ENCODE measurements at places on chromosomes 6 and 20.

DNA sequence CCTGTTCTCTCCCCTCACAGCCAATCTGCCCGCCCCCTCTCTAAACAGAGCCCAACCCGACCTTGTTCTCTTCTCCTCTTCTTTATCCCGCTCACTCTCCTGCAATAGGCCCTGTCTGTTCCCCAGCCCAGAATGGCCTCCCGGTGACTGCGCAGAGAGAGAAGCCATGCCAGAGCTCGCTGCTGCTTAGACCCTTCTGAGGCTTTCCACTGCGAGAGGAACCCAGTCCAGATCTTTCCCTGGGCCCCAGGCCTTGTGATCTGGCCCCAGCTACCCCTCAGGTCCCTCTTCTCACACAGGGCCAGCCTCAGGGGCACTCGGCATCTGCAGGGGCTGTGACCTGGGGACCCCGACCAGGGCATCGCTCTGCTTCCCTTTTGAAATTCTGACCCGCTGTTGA, 58.1 kb downstream of the TMEM242 start:
- no peak for DNase-seq

- no peak for DNase-seq
Measured at GRCh38 chr20:48684501-48685041, 143.2 kb downstream of the PREX1 start.

DNA sequence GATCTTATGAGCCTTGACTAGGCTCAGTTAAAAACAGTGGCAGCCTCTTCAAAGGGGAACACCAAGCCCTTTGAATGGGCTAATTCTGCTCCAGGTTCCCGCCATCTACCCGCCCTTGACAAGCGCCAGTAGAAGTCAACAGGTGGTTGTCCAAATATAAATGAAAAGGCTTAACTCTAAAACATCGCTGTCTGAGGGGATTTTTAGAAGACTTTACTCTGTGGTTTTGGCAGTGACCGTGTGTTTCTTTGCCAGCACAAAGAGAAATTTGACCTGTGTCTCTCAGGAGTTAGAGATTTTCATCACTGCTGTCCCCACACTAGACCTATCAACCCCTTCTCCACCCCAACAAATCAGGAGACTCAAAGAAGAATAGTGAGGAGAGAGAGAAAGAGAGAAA, 19.8 kb upstream of the SIM1 start:
- DNase-seq = no peak

- DNase-seq = no peak
Measured at GRCh38 chr20:278181-278580, 12.4 kb downstream of the C20orf96 start.

DNA sequence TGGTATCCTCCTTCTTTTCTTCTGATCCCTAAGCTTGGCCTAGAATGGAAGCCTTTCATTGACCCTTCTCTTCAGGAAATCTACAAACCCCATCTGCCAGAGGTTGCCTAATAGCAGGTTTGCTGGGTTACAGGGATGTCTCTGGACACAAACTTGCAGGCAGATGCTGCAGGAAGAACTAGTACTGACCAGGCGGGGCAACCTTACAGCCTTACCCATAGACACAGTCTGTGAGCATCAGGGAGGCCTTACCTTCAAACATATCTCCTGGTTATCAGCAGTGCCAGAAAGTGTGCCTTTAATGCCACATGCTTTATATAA, 2.6 kb downstream of the SCUBE3 start:
- DNase-seq = no peak

DNA sequence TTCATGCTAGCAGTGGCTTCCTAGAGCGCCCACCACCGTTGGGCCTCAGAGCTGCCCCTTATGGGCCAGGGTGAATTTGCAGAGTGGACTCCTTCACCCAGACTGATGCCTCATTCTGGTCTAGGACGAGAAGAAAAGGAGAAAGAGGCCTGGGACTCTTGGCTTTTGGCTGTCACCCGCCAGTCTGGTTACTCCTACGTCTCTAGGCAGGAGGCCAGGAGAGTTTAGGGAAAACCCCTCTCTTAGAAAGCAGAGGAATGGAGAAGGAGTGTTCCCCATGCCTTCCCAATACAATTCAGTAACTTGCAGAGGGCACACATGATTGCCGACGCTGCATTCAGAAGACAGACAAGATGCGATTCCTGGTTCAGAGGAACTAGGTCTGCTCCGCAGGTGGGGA, 70.1 kb downstream of the CDC5L start:
- DNase-seq = no peak

DNA sequence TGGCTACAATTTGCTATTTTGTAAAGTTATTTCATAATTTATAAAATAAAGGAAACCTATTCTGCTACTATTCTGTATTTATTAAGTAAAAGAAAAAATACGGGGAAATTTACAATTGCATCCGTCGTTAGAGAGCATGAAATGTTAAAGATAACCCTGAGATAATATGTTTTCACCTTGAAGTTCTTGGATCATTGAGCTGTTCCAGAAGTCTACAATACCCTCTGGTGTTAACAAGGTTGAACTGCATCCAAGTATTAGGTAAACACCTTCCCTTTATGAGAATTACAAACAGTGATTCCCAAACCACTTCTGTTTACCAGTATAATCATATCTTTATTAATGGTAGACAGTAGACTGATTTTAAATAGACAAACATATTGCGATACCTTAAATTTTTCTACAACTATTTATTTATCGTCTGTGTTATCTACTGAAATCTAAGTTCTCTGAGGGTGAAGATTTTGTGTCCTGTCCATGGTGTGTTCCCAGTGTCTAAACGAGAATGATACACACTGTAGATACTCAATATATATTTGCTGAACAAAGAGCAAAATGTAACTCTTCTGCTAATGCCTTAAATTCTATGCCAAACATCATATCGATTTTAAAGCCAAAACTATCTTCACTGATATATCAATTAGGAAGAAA, 28.2 kb downstream of the TBC1D32 start:
- no peak for DNase-seq

- no peak for DNase-seq
Measured at GRCh38 chr20:12902992-12903391, 105.8 kb upstream of the SPTLC3 start.

DNA sequence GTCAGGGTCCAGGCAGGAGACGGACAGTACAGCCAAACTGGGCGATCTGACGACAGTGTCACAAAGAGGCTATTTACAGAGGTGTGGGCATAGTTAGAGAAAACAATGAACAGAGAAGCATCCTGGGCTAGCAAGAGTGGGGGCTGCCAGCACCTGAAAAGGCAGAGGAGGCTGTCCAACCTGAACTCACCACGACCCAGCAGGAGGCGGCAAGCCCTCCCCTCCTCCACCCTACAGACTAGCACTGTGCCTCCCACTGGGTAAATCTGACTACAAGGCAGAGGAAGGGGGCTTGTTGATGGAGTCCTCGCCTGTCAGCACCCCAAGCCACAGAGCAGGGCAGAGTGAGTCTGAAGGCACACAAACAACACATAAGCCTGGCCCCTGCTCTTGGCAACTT, 52.8 kb upstream of the CDYL start:
- DNase-seq = no peak

DNA sequence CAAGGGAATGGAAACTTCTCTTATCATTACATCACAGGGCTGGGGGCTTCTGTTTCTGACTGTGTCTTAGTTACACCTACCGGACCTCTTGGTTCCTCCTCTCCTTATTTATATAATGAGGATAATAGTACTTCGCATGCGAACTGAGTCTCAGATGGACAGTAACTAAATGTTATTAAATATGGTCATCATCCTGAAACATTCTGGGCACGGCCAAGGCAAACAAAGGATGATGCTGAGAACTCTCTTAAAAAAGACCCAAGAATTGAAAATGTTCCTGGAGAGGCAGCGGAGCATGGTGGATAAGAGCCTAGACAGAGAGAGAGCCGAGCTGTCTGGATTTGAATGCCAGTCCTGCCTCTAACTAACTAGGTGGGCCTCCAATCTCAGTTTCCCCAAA, 119.8 kb upstream of the SASH1 start:
- DNase-seq = no peak

- DNase-seq = no peak
Measured at GRCh38 chr6:56093776-56094175, 153.6 kb downstream of the COL21A1 start.

GRCh38 chr20:62656197-62656918, 14.1 kb downstream of the SLCO4A1 start:
- no peak for DNase-seq

DNA sequence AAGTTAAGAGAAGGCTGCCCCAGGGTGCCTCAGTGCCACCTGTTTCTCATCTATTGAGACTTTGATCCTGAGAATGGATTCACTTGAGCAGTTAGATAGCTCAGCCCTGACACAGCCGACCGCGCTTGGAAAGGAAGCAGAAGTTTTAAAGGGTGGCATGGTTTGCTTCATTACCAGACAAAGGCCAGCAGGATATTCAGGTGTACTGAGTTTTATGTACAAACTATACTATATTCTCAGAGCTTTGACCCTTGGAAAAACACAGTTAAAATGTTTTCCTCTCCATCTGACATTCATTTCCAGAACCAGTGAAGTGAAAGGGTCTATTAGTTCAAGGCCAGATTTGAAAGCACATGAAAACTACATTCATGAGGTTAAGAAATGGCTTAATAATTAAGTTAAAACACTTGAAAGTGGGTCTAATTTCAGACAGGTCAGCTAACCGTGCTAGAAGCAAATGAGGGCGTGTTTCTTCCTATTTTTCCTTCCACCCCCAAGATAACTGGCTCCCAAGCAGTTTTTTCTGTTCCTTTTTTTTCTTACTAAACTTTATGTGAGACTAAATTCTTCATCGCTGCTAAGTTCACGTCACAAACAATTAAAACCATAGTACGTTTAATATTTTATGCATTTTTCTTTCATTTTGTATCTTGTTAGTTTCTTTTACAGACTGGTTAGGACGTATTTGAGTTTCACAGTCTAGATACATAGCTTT, 385.3 kb upstream of the SOX4 start:
- DNase-seq = no peak

DNA sequence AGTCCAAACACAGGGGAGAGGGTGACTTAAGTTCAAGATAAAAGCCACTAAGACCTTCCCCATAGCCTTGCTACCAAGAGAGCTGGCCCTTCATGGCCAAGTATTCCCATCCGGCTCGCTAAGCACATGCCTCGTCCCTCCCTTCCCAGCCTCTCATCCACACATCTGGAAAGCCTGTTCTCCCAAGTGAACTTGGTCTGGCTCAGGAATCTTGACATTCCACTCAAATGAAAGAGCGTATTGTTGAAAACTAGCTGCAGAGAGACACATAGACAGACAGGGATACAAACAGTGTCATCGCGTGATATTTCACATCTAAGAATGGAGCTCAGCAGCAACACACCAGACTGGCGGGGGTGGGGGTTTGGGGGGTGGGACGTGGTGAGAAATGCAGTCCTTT, 182.8 kb upstream of the FOXQ1 start:
- no peak for DNase-seq

DNA sequence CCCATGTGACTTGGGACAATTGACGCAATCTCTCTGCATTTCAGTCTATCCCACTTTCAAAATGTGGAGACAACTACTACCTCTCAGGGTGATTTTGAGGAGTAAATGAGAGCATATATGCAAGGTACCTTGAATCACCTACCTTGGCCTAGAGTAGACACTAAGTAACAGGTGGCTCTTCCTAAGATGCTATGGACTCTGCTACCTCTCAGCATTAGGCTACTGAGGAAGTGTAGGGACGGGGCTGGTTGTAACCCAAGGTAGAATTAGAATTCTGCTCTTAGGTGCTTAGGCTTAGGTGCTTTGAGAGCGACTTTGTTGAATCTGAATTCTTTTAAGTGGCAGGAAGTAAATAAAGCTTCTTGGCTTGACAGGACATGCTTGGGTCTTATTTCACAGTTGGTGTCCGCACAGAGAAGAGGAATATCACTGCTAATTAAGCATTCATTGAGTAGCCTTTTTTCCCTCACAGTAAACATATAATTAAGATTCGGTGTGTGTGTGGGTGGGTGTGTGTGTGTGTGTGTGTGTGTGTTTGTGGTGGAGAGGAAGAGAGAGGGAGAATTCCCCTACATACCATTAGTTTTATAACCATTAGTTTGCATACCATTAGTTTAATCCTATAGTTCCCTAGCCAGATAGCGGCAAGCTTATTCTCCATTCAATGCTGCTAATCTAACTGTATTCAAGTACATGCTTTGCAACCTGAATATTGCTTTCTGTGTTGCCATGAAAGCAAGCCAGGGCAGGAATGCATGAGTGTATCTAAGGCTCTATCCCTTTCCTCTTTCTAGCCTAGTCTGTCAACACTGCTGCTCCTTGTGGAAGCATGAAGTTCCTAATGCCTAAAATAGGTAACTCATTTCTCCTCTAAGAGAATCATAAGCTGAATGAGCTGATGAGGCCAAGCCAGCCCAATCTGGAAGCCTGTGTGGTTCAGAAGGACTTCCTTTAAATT, 112.5 kb downstream of the IPCEF1 start:
- DNase-seq = no peak

- DNase-seq = no peak
Measured at GRCh38 chr6:40586369-40587201, 579 bp downstream of the LRFN2 start.

GRCh38 chr6:16799279-16800193, 38.3 kb upstream of the ATXN1 start:
- no peak for DNase-seq

GRCh38 chr6:11155589-11155988, 44.1 kb upstream of the ERVFRD-1 start:
- DNase-seq = no peak

DNA sequence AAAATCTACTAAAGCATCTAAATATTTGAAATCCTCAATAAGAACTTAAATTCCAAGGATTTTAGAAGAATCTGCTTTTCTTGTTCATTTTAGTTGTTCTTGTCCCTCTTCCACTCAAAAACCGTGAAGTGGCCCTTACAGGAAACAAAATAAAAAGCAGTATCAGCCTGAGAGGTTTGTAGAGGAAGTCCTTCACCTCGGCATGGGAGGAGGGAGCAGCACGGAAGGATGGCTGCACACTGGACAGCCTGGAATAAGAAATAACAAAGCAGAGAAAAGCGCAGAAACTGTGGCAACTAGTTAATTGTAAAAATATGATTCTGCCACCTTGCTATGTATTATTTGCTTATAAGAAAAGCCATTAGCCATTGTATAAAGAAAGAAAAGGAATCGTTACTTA, 46.1 kb downstream of the RALGAPA2 start:
- DNase-seq = no peak

DNA sequence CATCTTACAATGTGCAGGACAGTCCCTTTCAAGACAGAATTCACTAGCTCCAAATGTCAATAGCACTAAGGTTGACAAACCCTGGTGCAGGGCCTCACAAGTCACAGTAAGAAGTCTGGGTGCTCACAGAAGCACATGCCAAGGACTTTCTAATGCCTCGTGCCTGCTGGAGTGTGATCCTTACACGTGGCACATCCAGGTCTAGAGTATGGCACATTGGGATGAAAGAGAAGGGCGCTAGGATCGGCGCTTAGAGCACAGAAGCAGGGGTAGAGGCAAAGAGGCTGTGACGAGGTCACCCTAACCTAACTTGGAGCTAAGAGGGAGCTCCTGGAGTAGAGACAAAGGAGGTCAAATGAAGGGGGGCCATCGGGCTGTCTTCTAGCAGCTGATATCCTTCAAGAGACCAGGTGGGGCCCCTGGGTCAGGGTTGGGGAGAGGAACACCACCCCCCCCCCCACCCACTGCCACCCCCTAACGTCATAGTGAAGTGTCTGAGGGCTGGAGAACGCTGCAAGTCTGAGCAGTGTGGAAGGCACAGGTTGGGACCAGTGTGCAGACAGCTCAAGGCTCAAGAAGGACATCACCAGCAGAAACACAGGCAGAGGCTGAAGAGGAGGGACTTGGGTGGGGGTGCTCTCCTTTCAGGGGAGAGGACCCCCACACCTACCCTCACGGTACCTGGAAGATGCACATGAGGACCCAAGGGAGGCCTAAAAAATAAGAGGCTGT, 97.8 kb upstream of the MRPS10 start:
- DNase-seq = no peak

- no peak for DNase-seq
Measured at GRCh38 chr6:154402081-154402780, 45.6 kb upstream of the IPCEF1 start.

- DNase-seq = no peak
Measured at GRCh38 chr6:139676718-139677117, 302.3 kb upstream of the CITED2 start.
